ENCODE measurements at places on chromosomes 13 and 19.

- DNase-seq = no peak
Measured at GRCh38 chr19:3458229-3459088, 21.9 kb downstream of the SMIM24 start.

DNA sequence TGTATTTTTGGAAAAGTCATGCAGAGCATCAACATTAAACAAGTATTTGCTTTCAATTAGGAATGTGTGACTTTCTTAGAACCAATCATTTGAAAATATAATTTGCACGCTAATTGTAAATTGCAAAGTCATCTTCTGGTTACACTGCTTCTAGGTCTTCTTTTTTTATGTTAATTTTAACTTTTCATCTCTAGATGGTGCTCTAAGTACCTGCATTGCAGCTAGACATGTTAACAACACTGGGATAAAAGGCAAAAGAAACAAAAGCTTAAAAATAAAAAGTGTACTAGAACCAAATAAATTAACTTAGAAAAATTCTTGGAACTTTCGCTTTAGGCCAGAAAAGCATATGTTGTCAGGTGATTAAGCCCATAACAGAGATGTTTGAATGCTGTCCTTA is 2758.2 kb downstream of the PCDH9 start:
- no peak for DNase-seq

DNA sequence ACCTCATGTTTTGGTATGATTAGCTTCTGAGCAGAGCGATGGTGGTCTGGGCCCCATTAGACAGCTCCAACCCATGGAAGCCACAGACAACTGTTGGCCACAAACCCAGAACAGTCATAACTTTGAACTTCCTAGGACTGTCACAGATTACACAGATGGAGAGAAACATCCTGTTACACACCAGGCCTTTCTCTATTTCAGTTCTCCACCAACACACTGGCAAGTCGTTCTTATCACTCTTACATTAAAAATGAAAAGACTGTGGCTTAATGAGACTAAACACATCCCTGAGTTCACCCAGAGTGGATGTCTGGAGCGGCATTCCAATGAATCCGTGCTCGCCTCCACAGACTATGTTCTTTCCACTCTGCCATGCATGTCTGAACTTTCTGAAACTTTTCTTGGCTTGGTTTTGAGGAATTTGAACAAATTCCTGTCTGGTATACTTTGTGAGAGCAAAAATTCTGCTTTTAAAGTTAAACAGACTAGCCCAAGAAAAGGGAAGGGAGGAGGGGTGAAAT is 109.1 kb downstream of the NALCN start:
- DNase-seq = no peak

GRCh38 chr13:33125821-33126570 is 109.8 kb downstream of the KL start:
- no peak for DNase-seq

- no peak for DNase-seq
Measured at GRCh38 chr13:34587576-34587975, 354.5 kb upstream of the NBEA start.

DNA sequence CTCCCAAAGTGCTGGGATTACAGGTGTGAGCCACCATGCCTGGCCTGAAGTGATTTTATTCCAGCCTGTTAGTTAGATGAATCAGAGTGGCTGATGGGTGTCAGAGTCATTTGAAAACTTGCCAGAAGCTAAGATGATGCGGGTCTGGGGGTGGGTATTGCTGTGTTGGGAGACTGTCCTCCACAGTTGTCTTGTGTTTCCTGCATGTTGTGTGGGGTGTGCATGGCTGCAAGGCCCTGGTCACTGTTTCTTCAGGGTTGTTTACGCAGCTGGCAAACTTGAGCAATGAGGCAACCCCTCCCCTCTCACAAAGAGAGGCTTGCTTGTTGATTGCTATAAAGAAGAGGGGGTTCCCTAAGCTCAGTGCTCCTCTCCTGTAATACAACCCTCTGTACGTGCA is 71.8 kb downstream of the TRPM4 start:
- DNase-seq = no peak

DNA sequence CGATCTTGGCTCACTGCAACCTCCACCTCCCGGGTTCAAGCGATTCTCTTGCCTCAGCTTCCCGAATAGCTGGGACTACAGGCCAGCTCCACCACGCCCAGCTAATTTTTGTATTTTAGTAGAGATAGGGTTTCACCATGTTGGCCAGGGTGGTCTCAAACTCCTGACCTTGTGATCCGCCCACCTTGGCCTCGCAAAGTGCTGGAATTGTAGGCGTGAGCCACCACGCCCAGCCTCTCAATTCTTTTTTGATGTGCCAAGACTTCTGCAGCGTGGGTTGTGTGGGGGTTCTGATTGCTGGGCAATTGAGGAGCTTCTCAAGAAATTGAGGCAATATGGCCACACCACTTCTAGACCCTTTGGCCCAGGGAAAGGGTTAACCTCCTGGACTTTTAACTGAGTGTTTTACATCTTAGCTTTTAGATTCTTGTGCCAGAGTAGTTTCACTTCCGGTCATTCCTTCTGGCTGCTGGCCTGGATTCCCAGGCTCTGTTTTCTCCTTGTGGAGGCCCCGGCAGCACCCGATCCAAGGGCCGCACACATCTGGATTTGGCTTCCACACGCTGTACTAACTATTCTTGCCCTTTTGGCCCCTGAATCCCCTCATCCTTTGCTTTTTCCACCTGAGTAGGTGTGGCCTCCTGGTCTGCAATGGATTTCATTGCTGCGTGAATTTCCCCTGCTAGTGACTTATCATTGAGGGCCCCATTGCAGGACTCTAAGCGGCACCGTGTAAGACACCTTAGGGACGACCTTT is 14.7 kb downstream of the SMARCA4 start:
- no peak for DNase-seq

DNA sequence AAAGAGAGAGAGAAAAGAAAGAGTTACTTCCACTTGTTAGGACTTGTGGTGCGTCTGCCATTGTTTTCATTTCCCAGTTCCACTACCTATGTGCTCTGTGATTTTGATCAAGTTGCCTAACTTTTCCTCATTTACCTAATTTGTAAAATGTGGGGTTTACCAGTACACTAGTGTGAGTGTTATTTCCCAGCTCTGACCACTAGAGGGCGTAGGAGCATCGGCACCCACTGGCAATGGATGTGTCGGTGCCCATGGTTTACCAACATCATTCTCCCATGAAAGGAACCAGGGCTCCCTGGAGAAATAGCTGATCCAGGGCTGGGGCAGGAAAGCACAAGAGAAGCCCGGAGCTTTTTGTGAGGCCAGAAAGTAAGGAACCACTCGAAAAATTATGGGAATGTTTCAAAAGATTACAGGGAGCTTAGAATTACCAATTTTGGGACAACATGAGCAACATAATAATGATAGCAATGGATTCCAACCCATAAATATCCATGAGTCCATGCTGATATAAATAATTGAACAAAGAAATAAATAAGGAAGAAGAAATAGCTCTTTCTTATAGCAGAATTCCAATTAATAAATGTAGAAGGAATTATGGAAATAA is 15.1 kb upstream of the CEACAM4 start:
- peak; percentile 73 for DNase-seq

DNA sequence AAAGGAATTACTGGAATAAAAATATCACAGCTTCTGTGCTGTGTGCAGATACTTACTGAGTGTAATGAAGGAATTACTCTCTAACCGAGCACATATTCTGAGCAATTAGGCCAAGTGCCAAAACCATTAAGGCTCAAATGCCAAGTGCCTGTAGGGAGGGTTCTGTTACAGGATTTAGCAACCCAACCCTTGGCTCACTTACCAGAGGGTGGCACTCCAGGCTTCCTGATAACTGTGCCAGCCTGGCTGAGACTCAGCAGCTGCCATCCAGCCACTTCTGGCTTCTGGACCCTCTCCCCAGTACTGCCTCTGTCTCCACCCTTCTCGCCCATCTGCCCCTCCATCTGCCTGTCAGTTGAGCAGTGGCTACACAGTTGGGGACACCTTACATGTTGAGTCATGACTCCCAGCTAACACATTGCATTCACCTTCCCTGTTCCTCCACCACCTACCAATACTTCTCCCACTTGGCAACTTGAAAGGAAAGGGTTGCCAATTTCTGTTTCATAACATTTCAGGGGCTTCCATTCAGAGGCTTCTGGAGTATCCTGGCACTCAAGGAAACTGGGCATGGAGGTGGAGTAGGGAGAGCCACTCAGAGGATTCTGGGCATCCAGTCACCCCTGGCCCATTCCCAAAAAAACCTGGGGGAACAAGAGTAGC is 110.5 kb downstream of the COG6 start:
- peak; percentile 29 for DNase-seq

GRCh38 chr13:30388406-30389283 is 33.6 kb upstream of the UBE2L5 start:
- no peak for DNase-seq

DNA sequence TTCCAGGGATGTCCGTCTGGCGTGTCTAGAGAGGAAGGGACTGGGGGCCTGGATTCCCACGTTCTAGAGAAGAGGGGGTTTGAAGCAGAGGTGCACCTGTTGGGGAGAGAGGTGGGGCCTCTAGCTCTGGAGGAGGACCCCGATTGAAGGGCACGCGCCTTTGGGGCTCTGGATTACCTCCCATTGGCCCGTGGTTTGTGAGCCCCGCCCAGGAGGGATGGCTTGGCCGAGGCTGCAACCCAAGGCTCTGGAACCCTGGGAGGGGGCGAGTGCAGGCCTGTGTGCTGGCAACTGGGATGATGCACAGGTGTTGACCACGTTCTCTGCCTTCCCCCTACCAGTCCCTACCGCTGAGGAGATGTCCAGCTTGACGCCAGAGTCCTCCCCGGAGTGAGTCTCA is 20.2 kb downstream of the TMEM150B start:
- no peak for DNase-seq

All from hypothalamus (tissue), 51 donors.